Right lung (tissue), 10 donors: ENCODE measurements at places on chromosomes 13 and 19.

GRCh38 chr13:91609353-91609752, 210.9 kb downstream of the GPC5 start:
- DNase-seq, result no peak

DNA sequence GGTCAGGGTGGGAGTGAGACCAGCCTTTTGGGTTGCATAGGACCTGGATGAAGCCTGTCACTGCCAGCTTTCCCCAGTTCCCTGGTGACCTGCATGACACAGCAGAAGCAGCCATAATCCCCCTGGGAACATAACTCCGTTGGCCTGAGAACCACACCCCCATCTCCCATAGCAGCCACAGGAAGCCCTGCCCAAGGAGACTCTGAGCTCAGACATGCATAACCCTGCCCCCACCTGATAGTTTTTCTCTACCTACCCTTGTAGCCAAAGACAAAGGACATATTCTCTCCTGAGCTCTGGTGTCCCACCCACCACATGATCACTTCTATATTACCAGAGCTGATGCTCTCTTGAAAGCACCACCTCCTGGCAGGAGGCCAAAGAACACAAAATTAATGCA, 413.5 kb upstream of the HTR2A start:
- DNase-seq, result no peak

- no peak for DNase-seq
Observed at GRCh38 chr13:23443878-23444277, 10.4 kb upstream of the SACS start.

GRCh38 chr19:2764945-2765344, 18.1 kb downstream of the SGTA start:
- DNase-seq, result no peak
